ENCODE measurements at places on chromosomes 12 and 14.

- DNase-seq = no peak
These were observed 172.4 kb downstream of the EMP1 start for GRCh38 chr12:13368971-13369370.

GRCh38 chr14:74080820-74081460, 3.3 kb downstream of the ALDH6A1 start:
- no peak for DNase-seq

DNA sequence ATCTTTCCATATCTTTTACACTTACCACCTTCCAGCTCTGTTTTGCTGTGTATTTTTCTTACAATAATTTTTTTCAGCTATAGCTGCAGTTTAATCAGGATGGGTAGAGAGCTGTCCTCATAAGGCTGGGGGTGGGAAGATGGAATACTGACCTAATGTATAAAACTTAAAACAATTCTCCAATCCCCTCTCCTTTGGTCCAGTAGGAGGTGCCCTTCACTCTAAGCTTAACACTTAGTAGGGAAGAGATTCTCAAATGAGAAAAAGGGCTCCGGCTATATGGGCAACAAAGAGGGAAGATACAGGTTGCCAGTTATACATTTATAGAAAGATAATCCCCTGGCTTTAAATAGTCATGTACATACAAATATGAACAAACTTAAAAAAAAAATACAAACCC, 2.8 kb downstream of the ORMDL2 start:
- no peak for DNase-seq

- no peak for DNase-seq
These were observed 138.6 kb upstream of the TRHDE start for GRCh38 chr12:72133497-72134055.

DNA sequence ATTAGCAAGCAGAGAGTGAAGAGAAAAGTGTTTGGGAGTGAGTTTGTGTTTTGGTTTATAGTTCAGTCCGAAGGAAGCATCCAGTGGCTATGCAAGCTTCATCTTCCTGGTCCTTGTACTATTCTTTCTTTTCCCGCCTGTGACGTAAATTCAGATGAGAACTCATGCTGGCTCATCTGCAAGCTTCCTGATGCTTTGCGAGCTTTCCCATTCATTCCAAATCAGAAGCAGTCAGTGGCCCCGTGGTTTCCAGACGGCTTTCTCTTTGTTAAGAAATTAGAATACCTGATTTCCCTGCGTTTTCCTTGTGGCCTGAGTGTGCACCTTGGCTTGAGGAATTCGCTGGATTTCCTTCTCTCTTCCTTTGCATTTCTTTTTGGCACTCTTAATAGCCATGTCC, 89.5 kb downstream of the TESC start:
- DNase-seq = no peak

- DNase-seq = no peak
These were observed 3.6 kb upstream of the GPR132 start for GRCh38 chr14:105068818-105069217.

DNA sequence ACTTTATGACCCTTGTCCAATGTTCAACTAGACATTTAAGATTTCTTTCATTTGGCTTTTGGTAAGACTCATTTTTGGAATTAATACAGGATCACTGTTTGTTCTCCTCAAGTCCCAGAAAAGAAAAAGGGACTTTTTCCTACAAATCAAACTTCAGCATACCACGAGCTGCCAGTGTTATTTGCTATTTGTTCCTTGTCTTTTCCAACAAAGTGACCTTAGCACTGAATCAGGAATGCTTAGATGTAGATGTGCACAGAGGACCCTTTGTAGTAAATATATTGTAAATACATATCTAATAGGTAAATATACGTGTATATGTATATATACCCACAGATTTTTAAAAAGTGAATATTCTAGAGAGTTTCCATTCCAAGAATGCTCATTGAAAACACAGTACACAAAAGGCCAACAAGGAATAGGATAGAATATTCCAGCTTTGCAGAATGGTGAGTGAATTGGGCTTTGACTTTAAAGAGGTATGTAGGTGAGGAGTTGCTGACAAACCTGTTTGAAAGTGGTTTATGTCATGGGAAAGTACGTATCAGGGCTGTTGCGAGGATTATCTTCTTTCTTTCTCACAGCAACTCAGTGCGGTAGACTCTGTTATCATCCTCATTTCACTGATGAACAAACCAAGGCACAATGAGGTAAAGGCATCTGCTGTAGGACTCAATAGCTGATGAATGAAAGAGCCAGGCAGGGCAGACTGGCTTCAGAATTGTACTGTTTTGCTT, 65.0 kb downstream of the HMGA2 start:
- no peak for DNase-seq

DNA sequence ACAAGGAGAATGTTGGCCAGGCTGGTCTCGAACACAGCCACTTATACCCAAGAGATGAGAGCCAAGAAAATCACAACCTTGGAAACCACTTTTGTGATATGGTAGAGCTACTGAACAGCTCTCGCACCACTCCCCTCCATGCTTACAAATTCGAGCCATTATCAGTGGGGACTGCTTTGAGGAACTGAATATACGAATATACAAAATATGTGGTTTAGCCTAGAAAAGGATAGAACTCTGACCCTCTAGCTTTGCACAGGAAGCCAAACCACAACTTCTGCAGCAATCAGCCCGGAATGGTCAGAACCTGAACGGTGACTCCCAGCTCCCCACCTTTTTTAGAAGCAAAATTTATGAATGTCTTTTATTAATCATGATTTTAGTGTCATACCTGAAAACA, 129.8 kb upstream of the TMEM132C start:
- DNase-seq = no peak

DNA sequence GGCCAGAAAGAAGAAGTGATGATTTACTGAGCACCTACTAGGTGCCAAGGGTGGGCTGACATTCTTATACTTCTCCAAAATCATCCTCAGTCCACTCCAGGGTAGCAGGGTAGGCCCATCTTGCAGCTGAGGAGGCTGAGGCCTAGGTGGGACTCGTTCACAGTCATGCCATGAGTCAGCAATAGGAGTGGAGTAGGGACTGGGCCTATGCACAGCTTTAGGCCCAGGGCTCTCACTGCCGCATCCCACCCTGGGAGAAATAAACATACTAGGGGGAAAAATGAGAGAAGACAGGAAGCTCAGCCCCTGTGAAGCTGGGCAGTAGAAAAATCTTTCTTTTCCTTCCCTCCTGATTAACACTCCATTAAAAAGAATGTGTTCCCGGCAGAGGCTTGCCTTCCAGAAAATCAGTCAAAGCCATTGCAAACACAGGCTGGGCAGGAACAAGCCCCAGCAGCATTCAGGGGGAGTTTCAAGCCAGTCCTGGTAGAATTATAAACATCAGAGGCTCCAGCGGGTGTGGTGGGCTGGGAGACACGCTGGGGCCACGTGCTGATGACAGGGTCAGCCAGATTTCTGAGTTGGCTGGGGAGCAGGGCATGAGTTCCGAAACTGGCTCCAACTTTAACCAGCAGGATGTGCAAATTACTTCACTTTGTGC, 1.8 kb downstream of the HSPB8 start:
- DNase-seq = no peak

DNA sequence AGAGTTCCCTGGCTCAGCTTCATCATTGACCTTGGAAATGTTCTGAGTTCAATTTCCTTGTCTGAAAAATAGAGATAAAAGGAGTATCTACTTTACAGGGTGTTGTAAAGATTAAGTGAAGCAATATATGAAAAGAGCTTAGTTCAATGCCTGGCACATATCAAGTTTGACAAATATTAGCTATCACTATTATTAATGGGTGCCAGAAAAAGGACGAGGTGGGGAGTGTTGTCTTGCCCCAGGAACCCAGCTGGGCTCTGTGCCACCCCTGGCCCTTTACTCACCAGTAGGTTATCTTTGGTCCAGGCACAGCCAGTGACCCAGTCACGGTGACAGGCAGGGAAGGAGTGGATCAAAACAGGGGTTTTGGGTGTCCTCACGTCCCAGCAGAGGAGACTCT, 32.0 kb downstream of the PARP2 start:
- no peak for DNase-seq
